Endodermal cell (in vitro differentiated cells): ENCODE measurements at places on chromosomes 6 and 20. TPM values are rescaled to one million over a fixed set of nuclear protein-coding genes. Genes with fewer than 3 reads are reported as not detected.

The CFAP206 gene
- total RNA-seq: 0.29 to 0.67 TPM (median 0.31 TPM) in 3 replicates

GRCh38 chr20:59598625-59599310, 5.6 kb upstream of the PHACTR3 start:
- DNase-seq: peak; percentile 86
- no peak overlapping the region for H3K4me3 ChIP-seq
- H3K36me3 ChIP-seq: no peaks in the 10 kb centered on the region
- H3K4me1 ChIP-seq: no peaks in the 10 kb centered on the region
- H3K27ac ChIP-seq: no peak overlapping the region

DNA sequence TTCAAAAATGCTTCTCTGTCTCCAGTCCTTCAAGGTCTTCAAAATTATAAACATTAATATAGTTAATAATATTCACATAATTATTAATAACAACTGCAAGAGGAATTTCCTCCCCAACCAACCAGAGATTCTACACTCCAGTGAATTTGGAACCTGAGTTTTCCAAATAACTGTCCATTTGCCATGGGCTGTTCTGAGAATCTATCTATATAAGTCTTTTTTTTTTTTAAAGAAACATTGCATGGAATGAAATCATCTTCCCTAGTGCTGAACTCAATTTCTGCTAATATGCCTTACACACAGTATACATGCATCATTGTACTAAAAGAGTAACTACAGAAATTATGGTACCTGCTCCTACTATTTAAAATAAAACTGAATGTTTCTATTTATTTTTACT, 113.9 kb downstream of the SLC22A3 start:
- H3K4me1 ChIP-seq: no peaks in the 10 kb centered on the region
- no peak overlapping the region for H3K27ac ChIP-seq
- DNase-seq: no peak
- no peaks in the 10 kb centered on the region for H3K36me3 ChIP-seq
- H3K27me3 ChIP-seq: no peaks in the 10 kb centered on the region

DNA sequence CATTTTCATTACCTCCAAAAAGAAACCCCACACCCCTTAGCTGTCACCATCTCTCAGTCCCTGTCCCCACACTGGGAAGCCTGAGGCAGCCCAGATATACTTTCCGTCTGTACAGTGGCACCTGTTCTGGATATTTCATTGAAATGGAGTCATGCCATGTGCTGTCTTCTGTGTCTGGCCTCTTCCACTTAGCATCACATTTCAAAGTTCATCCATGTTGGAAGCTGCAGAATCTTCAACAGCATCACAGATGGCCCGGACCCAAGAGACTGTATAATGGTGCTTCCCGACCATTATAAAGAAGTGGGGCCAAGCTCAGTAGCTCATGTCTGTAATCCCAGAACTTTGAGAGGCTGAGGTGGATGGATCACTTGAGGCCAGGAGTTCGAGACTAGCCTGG, 58.4 kb downstream of the DLGAP4 start:
- H3K27ac ChIP-seq: no peak overlapping the region
- H3K36me3 ChIP-seq: no peaks in the 10 kb centered on the region
- no peaks in the 10 kb centered on the region for H3K27me3 ChIP-seq
- peaks cover 12% of the 10 kb centered on the region for H3K4me1 ChIP-seq

The HLA-DQA1 gene
- 0.97 and 1.2 TPM in 2 replicates for total RNA-seq

The PPIL1 gene
- total RNA-seq: 53.3 and 58.0 TPM in 2 replicates

DNA sequence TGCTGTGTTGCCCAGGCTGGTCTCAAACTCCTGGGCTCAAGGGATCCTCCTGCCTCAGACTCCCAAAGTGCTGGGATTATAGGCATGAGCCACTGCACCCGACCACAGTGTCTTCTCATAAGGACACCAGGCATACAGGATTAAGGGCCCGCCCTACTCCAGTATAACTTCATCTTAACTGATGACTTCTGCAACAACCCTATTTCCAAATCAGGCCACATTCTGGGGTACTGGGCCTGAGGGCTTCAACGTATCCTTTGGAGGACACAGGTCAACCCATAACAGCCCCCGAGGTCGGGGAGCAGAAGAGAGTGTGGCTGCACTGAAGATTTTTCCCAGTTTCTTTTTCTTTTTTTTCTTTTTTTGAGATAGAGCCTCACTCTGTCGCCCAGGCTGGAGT, 39.7 kb downstream of the SUN5 start:
- no peak overlapping the region for H3K27ac ChIP-seq
- H3K36me3 ChIP-seq: no peaks in the 10 kb centered on the region
- H3K4me1 ChIP-seq: peaks cover 8% of the 10 kb centered on the region
- H3K27me3 ChIP-seq: no peaks in the 10 kb centered on the region
- no peak for DNase-seq

The ZFP57 gene
- 0.24 TPM in 1 of 3 replicates, not detected in the others for total RNA-seq
